NCI-H1417 treated with DMSO at 0.1 percent for 48 hours (cell line): ENCODE measurements at places on chromosomes 7 and 10.
A peak's percentile ranks its signal among the peaks of the same experiment; 100 is the strongest.

- DNase-seq: no peak
These were observed 131.0 kb upstream of the C1GALT1 start for GRCh38 chr7:7051206-7051877.

DNA sequence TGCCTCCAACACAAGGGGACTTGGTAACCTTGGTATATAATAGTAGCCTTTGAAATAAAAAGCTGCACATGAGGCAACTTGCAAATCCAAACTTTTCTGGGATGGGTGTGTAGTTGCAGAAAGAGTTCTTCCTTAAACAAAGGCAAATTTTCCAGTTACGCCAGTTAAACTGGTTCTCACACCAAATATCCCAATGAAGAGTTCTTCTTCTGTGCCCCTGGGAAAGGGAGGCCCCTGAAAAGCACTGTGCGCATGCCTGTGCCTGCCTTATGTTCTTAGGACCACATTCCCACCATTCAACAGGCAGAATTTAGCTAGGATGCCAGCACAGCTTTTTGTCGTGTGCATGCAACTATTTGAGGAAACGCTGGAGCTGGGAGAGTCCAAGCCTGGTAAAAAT, 164.8 kb upstream of the SLC25A13 start:
- DNase-seq: no peak

GRCh38 chr10:99895867-99896266, 113.4 kb downstream of the ABCC2 start:
- no peak for DNase-seq

GRCh38 chr10:1233031-1233430, 176.8 kb downstream of the WDR37 start:
- no peak for DNase-seq

- peak; percentile 77 for DNase-seq
These were observed 193.1 kb upstream of the SEMA3C start for GRCh38 chr7:81111781-81112540.

DNA sequence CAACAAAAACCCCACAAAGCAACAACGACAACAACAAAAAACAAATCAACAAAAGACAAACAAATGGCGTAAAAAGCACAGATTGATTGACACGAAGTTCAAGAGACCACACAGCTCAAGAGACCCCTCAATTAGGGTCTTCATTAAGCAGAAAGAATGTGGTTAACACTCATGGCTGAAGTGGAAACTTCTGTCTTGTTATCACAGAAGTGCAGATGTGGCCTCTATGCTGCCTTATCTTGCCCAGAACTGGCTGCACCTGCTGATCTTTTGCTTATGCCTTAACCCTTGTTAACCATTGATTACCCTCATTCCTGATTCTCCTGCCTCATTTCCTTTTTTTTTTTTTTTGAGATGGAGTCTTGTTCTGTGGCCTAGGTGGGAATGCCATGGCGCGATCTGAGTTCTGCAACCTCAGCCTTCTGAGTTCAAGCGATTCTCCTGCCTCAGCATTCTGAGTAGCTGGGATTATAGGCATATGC, 3.5 kb upstream of the DAGLB start:
- DNase-seq: no peak
